T-helper 9 cell (primary cell): ENCODE measurements at places on chromosomes 16 and 17.

GRCh38 chr17:44629314-44629713 is 27.0 kb upstream of the MEIOC start:
- no peak for DNase-seq

GRCh38 chr17:28093999-28094716 is 51.7 kb downstream of the NLK start:
- DNase-seq, result no peak

GRCh38 chr17:41538565-41538991 is 10.5 kb upstream of the KRT19 start:
- no peak for DNase-seq

GRCh38 chr16:20870122-20870820 is 29.9 kb downstream of the DCUN1D3 start:
- DNase-seq, result no peak

DNA sequence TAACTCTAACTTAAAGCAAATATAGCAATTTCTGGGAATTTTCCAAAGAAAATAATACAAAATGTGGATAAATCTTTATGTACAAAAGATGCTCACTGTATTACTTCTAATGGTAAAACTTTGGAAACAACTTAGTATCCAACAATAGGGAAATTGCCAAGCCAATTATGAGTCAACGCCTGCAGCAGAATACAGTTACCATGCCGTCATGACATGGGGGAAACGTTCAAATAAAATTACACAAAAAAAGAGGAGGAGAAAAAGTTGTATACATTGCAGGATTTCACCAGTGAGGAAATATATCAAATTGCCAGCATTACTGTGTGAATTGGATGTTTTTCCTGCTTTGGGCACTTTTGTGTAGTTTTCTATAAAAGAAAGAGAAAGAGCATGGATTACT is 469.6 kb downstream of the SOX9 start:
- DNase-seq, result no peak

GRCh38 chr17:81563861-81564586 is 11.9 kb upstream of the FAAP100 start:
- no peak for DNase-seq

DNA sequence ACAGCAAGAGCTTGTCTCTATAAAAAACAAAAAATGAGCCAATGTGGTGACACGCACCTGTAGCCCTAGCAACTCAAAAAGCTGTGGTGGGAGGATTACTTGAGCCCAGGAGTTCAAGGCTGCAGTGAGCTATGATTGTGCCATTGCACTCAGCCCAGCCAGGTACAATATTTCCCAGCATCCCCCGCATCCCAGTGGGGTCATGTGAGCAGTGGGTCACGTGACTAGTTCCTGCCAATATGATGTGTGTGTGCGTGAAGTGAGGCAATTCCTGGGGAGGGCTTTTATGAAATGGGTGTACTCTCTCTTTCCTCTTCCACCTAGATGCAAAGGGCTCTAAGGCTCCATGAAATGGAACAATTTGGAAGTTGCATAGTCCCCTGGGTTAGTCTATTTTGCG is 81.3 kb downstream of the GSG1L start:
- DNase-seq, result no peak

DNA sequence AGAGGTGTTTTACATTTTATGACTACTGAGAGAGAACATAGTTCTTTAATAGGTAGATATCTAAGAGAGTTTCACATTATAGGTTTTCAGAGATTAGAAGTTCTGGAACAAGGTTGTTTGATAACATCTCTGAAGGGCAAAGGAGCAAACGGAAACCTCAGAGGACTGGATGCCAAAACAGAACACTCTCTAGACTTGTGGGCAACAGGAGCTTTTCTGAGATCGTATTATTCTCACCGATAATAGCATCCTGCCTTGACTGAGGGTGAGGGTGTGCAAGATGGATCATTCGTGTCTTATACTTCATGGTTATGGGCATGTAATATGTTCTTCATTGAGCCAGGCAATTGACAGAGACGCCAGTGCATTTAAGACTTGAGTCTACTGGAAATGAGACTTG is 234.8 kb downstream of the IRX3 start:
- DNase-seq, result no peak

DNA sequence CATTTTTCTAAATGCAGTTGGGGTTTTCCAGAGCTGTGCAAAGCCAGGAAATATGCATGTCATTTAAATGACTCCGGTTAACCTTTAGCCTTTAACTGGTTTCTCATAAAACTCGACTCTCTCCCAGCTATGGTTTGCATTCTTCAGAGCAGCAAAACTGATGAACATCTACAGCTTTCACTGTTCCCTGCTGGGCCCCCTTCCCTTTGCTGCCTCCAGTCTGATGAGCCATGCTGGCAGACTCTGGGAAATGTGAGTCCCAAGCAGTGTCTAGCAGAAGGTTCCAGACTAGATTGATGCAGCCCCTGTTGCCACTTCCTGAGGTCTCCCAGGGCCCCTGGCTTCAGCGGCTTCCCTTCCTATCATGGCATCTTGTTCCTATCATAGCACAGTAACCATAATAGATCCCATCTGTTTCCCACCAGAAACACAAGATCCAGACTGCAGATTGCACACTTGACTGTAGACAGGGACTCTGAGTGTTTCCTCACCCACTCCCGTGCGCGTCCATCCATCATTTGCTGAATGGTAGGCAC is 135.4 kb downstream of the CLEC16A start:
- no peak for DNase-seq

- no peak for DNase-seq
These were observed 406.6 kb upstream of the SALL1 start for GRCh38 chr16:51557670-51558069.

- DNase-seq, result no peak
These were observed 12.4 kb upstream of the TOM1L1 start for GRCh38 chr17:54888254-54888653.

GRCh38 chr16:88638323-88639230 is at the start of gene IL17C:
IL17C (plus strand) TSS chr16:88638572; CDS start chr16:88638642, 70 bp downstream.
- DNase-seq, result no peak

GRCh38 chr16:50887500-50888298 is 145.8 kb downstream of the CYLD start:
- DNase-seq, result no peak

- DNase-seq, result no peak
These were observed 1.4 kb upstream of the WNT3 start for GRCh38 chr17:46819906-46820351.

- no peak for DNase-seq
These were observed 10.2 kb upstream of the CENPT start for GRCh38 chr16:67857547-67858233.

DNA sequence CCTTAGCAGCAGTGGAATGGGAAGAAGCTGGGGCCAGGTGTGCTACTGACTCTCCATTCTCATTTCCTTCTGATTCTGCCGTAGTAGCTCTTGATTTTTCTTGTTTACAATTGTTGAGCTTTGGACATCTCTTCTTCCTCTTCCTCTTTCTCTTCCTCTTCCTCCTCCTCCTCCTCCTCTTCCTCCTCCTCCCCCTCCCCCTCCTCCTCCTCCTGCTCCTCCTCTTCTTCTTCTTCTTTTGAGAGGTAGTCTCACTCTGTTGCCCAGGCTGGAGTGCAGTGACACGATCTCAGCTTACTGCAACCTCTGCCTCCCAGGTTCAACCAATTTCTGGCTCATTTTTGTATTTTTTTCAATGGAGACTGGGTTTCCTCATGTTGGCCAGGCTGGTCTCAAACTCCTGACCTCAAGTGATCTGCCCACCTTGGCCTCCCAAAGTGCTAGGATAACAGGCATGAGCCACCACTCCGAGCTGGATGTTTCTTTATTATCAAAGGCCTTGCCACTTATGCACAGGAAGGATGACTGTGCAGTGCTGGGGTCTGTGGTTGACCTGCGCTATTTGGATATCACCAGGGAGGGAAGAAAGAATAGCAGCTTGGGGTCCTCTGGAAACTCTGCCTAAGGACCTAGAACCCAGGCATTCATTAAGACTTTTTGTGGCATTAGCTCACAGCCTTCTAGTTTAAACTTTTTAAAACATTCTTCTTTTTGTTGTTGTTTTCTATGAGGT is 127.8 kb upstream of the KCNJ16 start:
- no peak for DNase-seq

DNA sequence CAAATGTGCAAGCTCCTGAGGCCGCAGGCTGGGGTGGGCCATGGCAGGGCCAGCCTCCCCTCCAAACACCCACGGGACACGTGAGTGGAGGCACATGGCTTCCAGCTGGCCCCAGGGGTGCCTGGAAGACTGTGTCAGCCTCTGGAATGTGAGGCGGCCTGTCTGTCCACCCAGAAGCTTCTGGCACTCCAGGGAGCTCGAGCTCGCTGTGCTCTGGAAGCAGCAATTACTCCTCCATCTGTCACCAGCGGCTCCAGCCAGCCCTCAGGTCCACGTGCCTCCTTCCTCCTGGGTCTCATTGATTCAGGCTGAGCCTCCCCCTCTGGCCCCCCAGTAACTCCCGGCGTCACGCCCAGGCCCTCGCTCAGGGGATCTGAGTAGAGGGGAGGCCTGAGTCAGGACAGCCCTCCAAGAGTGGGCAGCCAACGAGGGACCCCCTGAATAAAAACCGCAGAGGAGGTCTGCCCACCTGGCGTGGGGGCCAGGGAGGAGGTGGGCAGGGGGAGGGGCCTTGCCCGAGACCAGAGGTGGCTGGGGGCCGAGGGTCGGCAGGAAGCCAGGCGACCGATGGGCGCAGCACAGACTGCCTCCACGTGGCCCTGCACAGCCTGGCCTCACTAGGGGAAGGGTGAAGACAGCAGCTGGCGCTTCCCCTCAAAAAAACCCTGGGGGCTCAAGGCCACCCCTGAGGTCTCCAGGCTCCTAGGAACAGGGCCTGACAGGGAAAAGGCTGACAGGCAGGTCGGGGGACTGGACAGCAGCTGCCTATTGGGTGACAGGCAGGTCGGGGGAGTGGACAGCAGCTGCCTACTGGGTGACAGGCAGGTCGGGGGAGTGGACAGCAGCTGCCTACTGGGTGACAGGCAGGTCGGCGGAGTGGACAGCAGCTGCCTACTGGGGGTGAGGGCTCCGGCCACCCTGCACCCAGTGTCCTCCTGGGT is 11.9 kb downstream of the PIEZO1 start:
- no peak for DNase-seq

DNA sequence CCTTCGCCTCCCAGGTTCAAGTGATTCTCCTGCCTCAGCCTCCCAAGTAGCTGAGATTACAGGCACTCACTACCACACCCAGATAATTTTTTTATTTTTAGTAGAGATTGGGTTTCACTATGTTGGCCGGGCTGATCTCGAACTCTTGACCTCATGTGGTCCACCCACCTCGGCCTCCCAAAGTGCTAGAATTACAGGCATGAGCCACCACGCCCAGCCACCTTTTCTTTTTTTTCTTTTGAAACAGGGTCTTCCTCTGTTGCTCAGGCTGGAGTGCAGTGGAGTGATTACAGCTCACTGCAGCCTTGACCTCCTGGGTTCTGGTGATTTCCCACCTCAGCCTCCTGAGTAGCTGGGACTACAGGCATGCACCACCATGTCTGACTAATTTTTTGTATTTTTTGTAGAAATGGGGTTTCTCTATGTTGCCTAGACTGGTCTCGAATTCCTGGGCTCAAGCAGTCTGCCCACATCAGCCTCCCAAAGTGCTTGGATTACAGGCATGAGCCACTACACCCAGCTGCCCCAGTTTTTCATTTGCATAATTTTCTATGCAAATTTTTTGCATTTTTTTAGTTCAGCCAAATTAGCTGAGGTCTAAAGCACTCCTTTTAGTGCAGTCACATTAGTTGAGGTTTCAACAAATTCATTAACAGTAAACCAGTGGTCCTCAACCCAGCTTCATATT is 11.3 kb downstream of the WWP2 start:
- DNase-seq, result no peak

- no peak for DNase-seq
These were observed 119.7 kb upstream of the MYOCD start for GRCh38 chr17:12545877-12546513.

DNA sequence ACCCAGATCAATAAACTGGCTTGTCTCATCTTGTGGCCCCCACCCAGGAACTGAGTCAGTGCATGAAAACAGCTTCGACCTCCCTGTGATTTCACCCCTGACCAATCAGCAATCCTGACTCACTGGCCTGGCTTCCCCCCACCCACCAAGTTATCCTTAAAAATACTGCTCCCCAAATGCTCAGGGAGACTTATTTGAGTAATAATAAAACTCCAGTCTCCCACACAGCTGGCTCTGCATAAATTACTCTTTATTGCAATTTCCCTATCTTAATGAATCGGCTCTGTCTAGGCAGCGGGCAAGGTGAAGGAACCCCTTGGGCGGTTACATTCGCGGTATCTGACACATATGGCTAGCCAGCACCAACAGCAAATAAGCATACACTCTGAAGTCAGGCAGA is 9.8 kb upstream of the RABEP1 start:
- DNase-seq, result no peak

DNA sequence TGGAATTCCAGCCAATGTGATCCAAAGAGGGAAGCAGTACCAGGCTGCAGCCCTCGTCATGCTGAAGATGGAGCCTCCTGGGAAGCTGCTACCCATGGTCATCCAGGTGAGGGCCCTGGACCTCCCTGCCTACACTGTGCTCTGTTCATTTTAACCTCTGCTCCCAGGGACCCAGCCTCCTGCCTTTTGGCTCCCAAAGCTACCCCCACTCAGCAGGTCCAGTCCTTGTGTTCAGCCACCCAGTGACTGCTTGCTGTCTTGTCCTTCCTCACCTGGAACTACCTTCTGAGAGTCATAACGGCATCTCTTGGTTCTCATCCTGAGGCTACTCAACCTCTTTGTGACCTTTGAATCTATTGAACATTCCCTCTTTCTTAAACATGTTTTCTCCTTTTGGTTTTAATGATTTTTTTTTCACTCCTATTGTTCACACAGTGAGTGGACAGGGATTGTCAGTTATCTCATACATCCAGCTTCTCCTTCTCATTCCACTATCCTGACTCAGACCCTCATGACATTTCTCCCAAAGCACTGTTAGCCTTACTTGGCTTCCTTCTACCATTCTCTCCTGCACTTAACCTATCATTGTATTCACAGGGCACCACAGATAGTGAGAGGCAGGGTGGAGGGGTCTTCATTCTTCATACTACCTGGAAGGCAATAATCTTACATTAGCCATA is 53.3 kb downstream of the GOSR1 start:
- no peak for DNase-seq

- DNase-seq, result no peak
These were observed 27.9 kb downstream of the ADCY7 start for GRCh38 chr16:50293994-50294855.
